ENCODE measurements at places on chromosomes 11 and 22. TPM values are rescaled to one million over a fixed set of nuclear protein-coding genes. Genes with fewer than 3 reads are reported as not detected.

Gene C22orf31
- 0.64 TPM for total RNA-seq

Gene ETS1
- total RNA-seq: 69.5 TPM

Gene MYO7A
- total RNA-seq: 4.4 TPM

Gene ATG16L2
- 42.9 TPM for total RNA-seq

Gene PLCB3
- 16.9 TPM for total RNA-seq

Gene CRYBB3
- total RNA-seq: not detected

Gene SLC22A6
- 9.7 TPM for total RNA-seq

Gene GSTT2
- total RNA-seq: not detected

Gene MS4A4A
- 7.9 TPM for total RNA-seq

Gene MMP13
- not detected for total RNA-seq

Gene CFAP68
- total RNA-seq: 24.3 TPM

Gene MOGAT2
- 0.53 TPM for total RNA-seq

Gene SPDYC
- total RNA-seq: not detected

Gene MS4A6E
- total RNA-seq: not detected

Gene PRODH
- total RNA-seq: 12.9 TPM

Measured in metanephros (tissue), 2 donors.